ENCODE measurements at places on chromosomes 16 and 17. TPM values are rescaled to one million over a fixed set of nuclear protein-coding genes. Genes with fewer than 3 reads are reported as not detected.
A peak's percentile ranks its signal among the peaks of the same experiment; 100 is the strongest.

DNA sequence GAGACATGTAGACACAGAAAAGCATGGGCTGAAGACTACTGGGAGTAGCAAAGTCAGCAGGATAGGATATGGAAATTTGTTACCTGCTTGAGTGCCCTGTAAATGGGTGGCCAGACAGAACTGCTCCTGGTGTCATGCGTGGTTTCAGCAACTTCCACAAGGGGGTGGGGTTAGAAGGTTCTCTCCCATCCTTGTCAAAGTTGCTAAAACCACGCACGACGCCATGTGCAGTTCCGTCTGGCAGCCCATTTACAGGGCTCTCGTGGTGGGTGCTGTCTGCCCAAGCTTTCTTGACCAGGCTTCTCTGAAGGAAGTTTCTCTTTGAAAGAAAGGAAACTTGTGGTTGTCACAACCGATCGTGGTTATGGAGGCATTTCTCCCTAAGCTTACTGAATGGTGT lies 6.9 kb upstream of the DBNDD1 start:
- H3K4me3 ChIP-seq, result no peak overlapping the region
- peaks cover 2% of the 10 kb centered on the region for H3K36me3 ChIP-seq
- peaks cover 5% of the 10 kb centered on the region for H3K4me1 ChIP-seq
- H3K27ac ChIP-seq, result no peak overlapping the region
- no peaks in the 10 kb centered on the region for H3K27me3 ChIP-seq

DNA sequence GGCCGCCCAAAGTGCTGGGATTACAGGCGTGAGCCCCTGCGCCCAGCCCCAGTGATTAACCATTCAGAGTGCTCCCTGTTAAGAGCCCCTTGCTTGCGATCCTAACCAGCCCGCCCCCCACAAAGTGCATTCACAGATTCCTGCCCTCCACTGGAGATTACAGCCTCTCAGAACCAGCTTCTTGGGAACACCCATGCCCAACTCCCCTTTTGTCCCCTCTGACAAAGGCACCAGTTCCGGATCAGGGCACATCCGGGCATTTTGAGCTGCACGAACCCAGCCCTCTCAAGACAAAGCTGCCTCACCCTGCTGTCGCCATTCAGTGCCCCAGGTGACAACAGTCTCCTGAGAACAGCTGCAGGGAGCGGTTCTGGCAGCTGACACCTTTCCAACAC lies 848 bp upstream of the KRT19 start:
- H3K4me3 ChIP-seq, result peak overlapping the region; percentile 44
- H3K36me3 ChIP-seq, result no peaks in the 10 kb centered on the region

Gene ABR
- 71.4 TPM for total RNA-seq

Gene TVP23A
- 0.22 TPM for total RNA-seq

Data from activated T-helper 17 cell treated with anti-CD3 and anti-CD28 coated beads, Interleukin-2, amount 50 U/mL, for 72 hours (primary cell).